ENCODE measurements at places on chromosomes 12 and 14.

GRCh38 chr12:45986641-45987339 lies 3.6 kb downstream of the SCAF11 start:
- no peak for DNase-seq

DNA sequence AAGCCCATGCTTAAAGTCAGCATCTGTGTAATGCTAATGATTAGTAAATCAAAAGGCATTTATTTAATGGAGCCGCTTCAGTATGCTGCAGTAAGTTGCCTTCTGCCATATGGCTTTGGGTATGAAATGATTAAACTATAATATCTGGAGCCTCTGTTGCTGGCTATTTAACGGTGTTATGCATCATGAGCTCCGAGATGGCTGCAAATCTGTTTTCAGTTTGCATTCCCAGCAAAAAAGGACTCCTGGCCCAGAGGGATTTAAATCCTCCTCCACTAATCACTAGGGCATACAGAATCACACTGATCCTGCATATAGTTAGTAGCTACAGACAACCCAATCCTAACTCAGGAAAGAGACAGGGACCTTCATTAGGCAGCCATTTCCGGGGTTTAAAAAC lies 171.5 kb upstream of the EEA1 start:
- DNase-seq, result no peak

DNA sequence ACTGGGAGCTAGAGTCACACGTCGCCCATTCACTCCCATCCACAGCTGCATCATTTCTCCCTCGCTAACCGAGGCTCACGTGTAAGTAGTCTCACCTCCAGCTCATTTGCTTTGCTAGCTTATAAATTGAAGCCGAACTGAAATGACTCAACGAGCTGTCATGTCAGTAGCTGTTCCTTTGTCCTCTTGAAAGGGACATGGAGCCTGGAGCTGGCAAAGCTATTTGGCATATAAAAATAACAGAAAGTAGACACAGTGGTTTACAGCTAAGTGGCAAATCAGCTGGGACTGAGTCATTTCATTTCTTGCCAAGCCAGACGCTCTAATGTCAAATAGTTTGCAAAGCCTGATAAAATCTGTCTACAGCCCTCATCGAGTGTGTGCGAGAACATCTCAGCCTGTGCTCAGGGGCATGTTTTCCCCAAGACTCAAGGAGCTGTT lies 114.4 kb upstream of the TMEM233 start:
- DNase-seq, result no peak

GRCh38 chr14:100299238-100299560 lies 7.0 kb downstream of the SLC25A29 start:
- DNase-seq, result no peak

DNA sequence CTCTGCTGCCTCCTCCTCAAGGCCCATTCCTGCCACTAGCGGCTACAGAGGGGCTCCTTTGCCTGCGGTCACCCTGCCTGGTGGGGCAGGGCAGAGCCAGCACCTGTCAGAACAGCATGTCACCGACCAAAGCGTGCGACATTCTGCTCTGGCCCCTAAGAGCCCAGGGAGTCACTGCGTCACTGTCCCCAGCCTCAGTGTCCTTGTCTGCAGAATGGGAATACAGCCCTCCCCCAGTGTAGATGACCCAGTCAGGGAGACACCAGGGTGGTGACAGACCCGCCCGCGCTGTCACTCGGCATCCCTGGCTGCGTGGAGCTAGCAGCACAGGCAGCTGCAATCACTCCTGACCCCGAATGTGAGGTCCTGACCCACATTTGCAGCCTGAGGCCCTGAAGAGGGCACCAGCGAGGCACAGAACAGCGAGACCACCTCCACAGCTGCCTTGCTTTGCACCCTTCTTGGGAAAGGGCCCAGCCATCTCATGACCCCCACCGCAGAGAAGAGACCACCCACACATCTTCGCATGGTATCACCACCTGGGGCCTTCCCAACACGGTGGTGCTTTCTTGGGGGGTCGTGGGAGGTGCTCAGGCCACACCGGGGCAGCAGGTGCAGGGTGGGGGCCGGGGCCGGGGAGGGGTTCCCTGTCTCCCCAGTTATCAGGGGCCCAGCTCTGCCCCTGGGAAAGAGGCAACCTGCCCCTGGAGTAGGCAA lies 2.5 kb downstream of the AHNAK2 start:
- DNase-seq, result no peak

DNA sequence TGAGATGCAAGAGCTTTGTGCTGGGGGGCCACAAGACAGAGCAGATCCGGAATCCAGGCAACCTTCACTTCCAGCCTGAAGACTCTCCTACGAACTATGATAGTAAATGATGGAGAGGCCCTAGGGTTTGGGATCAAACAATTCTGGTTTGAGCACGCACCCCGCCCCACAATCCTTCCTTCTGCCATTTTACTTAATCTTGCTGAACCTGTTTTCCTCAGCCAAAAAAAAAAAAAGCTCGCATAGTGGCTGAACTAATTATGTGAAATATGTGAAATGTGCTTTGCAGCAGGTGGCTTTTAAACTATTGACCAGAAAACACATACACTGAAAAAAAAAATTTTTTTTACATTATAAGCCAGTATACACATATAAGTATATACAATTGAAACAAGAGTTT lies 667 bp upstream of the ITFG2 start:
- no peak for DNase-seq

GRCh38 chr14:79157369-79157768 lies 987.2 kb downstream of the NRXN3 start:
- no peak for DNase-seq

DNA sequence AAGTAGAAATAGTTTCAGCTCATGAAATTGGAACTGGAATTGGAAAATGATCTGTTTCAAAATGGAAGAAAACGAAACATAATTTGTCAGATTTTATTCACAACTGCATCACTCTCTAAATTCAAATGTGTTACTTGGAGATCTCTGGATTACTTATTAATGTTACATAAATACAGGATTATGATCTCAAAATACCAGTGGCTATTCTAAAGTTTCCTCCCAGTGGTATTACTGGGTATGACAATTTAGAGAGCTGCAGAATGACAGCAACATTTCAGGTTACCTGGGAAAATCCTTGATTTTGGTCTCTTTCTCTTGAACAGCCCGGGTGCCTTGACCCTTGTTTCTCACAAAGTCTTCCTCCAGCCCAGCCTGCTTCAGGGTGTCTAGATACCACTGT lies 14.2 kb downstream of the FAM161B start:
- no peak for DNase-seq

GRCh38 chr12:42756841-42757623 lies 167.5 kb upstream of the PRICKLE1 start:
- no peak for DNase-seq

- DNase-seq, result no peak
Measured at GRCh38 chr12:24111616-24112015, 162.1 kb upstream of the SOX5 start.

DNA sequence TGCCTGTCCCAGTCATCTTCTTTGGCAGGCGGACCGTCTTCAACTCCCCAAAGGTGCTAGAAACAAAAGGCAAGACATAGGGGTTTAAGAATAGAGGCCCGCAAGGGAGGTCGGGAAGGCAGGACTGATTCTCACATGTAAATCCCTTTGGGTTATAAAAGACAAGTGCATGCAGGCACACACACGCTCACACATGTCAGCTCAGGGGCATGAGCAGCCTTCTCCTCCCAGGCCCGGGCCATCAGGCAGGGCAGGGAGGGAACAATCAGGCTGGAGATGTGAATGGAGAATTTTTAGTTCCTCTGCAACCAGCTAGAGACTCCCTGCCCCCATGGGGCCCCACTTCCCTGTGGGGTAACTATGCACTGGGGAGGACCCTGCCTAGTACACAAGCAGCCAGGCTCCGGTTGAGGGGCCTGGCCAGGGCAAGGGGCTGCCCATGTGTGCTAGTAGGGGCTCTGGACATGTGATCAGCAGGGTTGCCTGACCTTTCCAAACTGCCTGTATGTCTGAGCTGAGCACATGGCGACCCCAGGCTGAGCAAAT lies 107.2 kb downstream of the RBM19 start:
- no peak for DNase-seq

- DNase-seq, result no peak
Measured at GRCh38 chr12:49870501-49871262, 27.8 kb upstream of the BCDIN3D start.

DNA sequence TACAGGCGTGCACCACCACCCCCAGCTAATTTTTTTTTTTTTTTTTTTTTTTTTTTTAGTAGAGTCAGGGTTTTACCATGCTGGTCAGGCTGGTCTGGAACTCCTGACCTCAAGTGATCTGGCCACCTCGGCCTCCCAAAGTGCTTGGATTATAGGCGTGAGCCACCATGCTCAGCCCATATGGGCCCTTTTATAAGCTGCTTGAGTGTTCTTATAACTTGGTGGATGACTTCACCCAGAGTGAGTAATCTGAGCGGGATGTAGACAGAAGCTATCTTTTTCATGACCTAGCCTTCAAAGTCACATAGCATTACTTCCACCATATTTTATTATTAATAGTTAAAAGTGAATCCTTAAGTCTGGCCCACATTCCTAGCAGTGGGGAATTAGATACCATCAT lies 16.4 kb downstream of the BBOF1 start:
- no peak for DNase-seq

GRCh38 chr12:116040402-116040801 lies 237.1 kb downstream of the MED13L start:
- DNase-seq, result no peak

GRCh38 chr14:64971943-64972791 lies at the start of gene RAB15:
TSS of gene RAB15 (minus strand) at chr14:64972336. CDS start at chr14:64972076, 260 bp downstream.
- DNase-seq, result peak; percentile 52

- no peak for DNase-seq
Measured at GRCh38 chr14:71722885-71723284, 209.3 kb upstream of the RGS6 start.

- DNase-seq, result peak; percentile 43
Measured at GRCh38 chr14:91889477-91890211, 22.3 kb upstream of the TC2N start.

- DNase-seq, result no peak
Measured at GRCh38 chr12:26524862-26525465, 308.0 kb downstream of the ITPR2 start.

DNA sequence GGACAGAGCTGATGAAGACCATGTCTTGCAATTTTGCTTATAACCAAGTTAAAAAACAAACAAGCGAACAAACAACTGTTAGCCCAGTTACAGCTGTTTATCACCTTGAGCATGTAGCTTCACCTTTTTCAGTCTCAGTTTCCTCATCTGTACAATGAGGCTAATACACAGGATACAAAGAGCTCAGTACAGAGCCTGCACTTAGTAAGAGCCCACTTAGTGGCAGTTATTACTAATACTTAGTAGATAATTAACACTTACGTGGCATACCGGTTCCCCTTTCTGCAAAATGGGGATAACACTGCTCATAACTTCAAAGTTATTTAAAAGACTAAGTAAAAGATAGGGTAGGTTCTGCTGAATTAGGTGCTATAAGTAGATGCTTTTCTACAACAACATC lies 228.0 kb downstream of the MON2 start:
- no peak for DNase-seq

DNA sequence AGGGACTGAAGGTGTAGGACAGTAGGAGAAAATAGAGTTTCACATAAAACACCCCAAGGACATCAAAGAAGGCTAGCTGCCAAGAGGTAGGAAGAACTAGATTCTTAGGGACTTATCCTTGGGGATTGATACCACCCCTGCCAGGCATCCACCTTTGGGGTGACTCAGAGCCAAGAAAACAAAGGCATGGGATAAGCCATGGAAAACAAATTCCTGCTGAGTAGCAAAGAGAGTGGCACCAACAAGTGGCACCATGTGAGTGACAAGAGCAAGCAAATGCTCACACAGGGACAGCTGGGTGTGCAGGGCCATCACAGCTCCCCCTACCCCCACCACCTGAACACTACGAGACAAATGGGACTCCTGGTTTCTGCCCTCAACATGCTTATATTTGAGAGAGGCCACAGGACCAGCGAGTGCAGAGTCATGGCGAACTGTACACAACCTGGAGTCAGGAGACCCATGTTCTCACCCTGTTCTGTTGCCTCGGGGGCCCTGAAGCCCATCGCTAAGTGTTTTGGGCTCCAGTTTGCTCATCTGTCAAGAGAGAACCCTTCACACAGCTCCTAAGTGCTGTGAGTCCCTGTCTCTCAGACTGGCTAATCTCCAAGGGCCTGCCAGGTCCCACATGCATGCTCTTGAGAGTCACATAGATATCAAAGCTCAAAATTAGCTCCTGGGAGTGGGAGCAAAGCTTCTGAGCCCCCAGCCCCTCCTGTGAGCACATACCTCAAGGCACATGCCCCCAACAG lies 91.9 kb downstream of the DPF3 start:
- no peak for DNase-seq

DNA sequence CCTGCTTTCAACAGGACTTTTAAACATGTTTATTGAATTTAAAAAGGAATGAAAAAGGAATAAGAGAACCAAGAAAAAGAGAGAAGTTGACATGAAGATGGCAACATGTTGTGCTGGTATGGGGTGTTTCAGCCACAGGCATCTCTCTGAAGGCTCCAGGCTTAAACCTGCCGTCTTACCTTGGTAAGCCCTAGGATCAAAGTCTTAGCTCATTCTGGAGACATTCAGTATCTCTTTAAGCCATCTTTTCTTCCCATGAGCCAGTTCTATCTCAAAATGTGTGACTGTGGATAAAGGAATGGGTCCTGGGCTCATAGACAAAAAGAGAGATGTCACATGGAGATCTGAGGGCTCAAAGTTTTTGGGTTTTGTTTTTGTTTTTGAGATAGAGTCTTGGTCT lies 1.6 kb upstream of the TFCP2 start:
- no peak for DNase-seq

- no peak for DNase-seq
Measured at GRCh38 chr14:26124896-26125438, 472.9 kb downstream of the NOVA1 start.

GRCh38 chr12:109157986-109158385 lies 41.6 kb downstream of the ACACB start:
- DNase-seq, result no peak

- DNase-seq, result no peak
Measured at GRCh38 chr14:104734991-104735779, 11.2 kb downstream of the ADSS1 start.

DNA sequence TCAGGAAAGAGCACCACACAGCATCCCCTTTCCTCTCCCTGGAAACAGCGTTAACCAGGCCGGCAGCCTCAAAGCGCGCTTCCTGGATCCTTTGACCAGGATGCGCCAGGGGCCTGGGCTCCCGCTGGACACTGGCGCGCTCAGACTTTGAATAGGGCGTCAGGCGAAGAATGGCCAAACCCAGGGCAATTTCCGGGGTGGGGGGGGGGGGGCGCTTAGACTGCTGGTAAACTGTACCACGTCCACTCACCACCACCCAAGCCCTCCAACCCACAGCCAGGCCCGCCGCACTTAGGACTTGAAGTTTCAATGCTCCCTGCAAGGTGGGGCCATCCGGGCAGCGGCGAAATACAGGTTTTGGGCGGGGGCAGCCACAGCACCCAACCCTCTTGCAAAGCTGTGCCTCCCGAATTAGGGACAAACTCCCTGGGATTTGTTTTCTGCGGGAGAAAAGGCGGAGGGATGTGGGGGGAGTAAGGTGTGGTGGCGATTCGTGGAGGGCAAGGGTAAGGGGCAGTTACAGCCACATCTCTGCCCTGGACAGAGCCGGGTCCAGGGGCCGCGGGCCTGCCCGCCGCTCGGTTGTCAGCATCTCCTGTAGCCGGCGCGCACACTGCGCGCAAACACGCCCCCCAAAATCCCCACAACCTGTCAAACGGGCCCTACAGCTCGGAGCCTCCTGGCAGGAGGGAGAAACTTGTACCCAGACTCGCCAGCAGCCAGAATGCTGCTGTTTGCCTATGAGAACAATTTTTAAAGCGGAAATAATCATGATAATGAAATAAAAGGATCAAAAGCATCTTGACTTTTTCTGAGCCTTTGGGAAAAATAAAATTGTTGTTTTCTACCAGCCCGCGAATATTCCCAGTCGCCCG lies 958 bp downstream of the RTN1 start:
- DNase-seq, result no peak

All from NCI-H2081 (cell line).